ENCODE measurements at places on chromosomes 4 and X.

- DNase-seq: no peak
Observed at GRCh38 chr4:77434299-77435092, 171.1 kb upstream of the CXCL13 start.

DNA sequence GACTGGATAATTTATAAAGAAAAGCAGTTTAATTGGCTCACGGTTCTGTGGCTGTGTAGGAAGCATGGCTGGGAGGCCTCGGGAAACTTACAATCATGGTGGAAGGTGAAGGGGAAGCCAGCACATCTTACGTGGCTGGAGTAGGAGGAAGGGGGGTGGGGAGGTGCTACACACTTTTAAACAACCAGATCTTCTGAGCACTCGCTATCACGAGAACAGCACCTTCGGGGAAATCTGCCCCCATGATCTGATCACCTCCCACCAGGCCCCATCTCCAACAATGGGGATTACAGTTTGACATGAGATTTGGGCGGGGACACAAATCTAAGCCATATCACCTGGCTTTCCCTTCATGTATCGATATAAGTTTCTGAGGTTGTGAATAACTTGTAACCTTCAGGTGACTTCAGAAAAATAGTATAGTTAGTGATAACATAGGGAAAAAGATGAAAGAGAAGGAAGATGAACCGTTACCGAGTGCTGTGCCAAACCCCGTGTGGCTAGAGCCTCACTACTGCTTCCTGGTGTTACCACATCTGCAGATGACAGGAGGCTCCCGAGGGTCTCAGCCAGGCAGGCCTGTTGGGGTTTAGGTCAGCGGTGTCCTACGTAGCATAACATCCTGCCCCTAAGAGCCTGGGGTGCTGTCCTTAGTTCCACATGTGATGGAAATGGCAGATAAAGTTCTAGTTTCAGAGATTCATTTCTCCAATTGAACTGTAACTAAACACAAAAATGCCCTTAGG is 103.5 kb downstream of the TNIP2 start:
- DNase-seq: no peak

GRCh38 chr4:114399105-114399504 is 199.5 kb upstream of the UGT8 start:
- peak; percentile 14 for DNase-seq

DNA sequence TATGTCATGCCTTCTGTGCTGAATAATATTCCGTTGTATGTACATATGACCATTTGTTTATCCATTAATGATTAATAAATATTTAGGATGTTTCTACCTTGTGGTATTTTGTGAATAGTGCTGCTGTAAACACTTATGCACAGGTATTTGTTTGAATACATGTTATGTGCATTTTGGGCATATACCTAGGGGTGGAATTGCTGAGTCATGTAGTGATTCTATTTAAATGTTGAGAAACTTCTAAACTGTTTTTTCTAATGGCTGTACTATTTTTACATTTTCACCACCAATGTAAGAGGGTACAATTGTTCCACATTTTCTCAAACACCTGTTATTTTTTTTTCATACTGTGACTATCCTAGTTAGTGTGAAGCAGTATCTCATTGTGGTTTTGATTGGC is 1318.6 kb downstream of the TECRL start:
- no peak for DNase-seq

DNA sequence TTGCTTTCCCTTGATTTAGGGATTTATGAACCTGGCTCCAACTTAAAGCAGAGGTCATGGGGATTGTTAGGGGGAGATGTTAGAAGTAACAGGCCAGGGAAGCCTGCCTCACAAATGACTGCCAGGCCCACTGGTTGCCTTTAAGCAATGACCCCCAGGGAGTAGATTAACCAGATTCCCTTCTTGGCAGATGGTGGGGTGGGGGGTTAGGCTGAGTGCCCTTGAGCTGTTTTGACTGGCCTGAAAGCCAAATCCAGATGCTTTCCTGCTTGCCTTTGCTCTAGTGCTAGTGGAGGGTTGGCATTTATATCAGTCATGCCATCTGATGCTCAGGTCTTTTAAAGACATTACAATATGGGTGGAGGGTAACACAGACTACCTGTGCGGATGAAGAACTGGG is 128.1 kb downstream of the TMEM164 start:
- DNase-seq: no peak

- DNase-seq: no peak
Observed at GRCh38 chr4:150582873-150583286, 929 bp downstream of the MAB21L2 start.

DNA sequence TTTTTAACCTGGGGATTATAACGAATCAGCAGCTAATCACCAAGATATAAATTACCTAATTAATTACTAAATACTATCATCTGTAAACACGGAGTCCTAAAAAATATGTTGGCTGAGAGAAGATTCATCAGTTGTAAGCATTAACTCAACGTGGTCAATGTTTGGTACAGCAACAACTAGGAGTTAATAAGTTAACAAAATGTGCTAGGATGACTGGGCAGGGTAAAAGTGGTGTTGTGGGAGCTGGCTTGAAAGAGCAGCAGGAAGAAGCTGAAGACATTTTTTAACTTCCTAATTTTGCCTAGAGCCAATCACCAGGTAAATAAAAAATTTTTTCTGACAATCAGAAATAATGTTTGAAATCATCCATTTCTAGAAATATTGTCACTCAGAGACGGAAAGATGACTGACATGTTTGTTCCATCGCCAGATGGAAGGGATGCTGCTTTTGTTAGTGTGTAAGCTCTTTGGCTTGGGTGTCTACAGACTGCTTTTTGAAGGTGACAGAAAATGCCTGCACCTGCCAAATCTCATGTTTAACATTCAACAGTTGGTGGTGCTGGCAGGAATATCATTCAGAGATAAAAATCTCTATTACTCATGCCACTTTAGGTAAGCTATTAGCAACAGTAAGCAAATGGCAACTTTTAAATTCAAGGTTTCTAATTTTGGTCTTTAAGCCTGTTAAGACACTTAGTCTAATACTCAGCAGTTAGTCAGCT is 1126.9 kb downstream of the STPG2 start:
- DNase-seq: no peak

DNA sequence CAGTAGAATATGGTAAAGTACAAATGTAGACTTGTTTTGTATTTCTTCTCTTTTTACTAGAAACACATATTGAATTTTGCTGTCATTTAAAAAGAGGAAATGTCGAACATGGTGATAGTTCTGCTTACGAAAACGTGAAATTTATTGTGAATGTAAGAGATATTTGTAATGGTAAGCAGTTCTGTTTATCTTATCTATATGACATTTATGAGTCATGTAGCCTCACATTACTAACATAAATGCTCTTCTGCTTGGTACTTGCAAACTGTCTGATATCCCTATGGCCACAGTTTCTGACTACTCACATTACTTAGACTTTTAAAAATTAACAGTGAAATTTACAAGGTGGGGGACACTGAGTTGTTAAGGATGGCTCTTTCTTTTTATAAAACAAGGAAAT is 57.9 kb downstream of the PASD1 start:
- no peak for DNase-seq

DNA sequence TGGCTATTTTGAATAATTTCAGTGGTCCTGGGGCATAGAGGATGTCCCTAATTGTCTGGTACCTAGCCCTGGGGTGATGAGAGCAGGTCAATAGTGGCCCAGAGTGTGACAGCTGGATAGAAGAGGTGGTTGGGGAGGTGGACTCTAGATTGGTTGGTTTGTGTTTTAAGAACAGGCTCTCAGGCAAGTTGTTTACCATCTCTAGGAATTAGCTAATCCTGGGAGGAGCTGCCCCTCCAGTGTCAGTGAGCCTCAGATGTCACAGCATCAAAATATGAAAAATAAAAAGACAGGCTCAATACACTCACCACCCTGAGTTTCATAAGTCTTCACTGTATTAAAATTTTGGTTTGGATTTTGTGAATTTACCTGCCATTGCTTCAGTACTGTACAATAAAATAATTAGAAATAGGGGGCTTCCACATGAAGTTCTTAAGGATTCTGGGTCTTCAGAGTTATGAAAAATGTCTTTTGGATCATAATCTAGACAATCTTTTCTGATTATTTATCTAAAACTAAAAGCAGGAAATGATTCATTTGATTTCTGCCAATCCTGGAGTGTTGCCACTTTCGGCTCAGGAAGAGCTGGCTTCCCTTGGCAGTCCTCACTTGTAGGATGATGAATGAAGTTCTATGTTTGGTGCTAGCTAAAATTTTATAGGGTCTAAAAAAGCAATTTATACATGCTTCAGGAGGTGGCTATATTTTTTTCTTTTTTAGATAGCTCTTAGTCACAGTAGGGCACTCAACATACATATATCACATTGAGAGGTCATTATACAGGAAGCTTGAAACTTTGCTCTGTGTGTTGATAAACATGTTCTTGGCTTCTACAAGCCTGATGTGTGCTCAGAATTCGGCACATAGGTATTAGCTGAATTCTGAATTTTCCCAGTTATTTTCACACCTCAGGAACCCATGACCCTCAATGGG is 395.1 kb downstream of the RAB28 start:
- no peak for DNase-seq

GRCh38 chr4:89283226-89284009 is 24.2 kb downstream of the GPRIN3 start:
- DNase-seq: peak; percentile 40

DNA sequence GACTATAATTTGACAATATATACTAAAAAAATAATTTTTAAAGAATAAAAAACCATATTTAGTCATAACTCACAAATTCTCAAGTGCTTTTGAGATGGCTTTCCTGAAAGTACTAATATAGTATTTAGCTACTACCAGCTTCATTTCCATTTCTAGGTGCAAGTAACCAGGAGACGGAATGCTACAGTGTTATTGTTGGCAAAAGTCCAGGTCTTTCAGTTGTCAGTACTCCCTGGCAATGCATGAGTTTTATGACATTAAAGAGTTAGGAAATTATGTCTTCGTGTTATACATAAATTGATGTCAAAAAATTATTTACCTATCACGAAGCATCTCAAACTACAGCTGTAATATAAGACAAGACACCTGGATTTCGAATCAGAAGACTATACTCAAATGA is 45.0 kb downstream of the TMEM47 start:
- DNase-seq: no peak

DNA sequence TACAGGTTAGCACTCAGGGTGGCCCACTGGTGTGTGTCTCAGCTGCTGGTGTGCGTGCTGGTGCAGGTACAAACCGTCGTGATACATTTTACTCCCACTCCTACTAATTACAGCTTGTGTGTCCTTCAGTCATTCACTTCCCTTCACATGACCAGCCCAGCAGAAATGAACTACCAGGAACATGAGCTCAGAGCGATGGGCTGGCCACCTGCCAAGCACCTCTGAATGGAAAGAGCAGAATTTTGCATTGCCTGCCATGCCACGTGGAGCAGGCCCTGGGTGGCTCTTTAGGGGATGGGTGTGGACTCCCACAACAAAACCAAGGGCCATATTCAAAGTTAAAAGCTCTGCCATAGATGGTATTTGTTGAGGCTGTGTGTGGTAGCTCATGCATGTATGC is 58.9 kb upstream of the PGM2 start:
- DNase-seq: peak; percentile 16

- DNase-seq: no peak
Observed at GRCh38 chr4:112378858-112379257, 81.7 kb downstream of the ALPK1 start.

- DNase-seq: no peak
Observed at GRCh38 chr4:110309675-110310074, 111.3 kb upstream of the ELOVL6 start.

DNA sequence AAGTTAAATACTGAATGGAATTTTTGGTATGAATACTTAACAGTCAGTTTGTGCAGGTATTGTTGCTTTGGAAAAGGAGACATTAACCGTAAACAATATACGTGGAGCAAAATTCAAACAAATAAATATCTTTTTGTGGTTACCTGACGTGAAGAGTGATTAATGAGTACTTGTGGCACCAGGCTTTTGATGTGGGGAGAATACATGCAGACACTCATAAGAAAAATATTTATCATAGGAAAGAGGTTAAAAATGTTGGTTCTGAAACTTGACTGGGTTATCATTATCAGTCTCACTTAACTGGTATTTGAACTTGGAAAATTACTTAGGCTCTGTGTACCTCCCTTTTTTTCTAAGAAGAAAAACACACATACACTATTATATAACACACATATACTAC is 136.4 kb upstream of the NDST4 start:
- no peak for DNase-seq

DNA sequence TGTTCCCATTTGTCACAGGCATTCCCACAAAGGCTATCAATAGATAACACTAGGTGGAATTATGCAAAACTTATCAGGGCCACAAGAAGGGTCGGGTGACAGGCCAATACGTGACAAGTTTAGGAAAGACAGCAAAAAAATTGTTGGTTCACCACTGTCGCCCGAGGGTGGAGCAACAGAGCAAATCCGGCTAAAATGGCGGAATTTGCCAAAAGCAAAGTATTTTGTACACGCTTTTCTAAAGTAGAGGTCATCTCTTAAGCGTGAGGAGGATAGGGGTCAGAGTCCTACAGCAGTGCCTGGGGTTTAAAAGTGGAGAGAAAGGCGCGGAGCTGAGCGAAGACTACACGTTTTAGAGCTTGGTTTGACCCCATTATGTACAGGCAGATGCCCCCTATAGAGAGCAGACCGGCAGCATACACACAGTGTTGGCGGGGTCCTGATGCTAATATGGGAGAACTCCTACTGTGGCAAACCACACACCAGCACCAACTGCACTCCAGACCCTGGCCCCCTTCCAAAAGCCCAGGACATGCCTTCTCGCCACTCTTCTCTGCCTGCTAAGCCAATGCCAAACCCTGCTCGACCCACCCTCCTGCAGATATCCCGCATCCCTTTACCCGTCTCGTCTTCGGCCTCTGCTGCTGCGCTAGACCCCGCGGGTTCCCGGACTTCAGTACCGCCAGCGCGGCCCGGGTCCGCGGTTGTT is 733 bp downstream of the CCNA2 start:
- no peak for DNase-seq

GRCh38 chr4:6134612-6135220 is 65.6 kb downstream of the JAKMIP1 start:
- DNase-seq: no peak

- no peak for DNase-seq
Observed at GRCh38 chr4:153792618-153793247, 3.9 kb upstream of the SFRP2 start.

GRCh38 chrX:67546496-67547423 is 2.9 kb downstream of the AR start:
- DNase-seq: no peak

DNA sequence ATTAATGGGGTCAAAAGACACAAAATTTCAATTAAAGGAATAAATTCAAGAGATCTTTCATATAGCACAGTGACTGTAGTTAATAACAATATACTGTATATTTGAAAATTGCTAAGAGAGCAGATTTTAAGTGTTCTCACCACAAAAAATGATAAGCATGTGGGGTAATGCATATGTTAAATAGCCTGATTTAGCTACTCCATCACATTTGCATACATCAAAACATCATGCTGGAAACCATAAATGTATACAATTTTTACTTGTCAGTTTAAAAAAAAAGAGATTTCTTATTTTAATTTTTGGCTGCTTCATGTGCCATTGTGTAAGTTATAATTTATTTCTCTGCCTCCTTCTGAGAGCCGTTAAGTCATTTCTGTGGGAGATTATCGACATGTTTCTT is 65.9 kb downstream of the FAM184B start:
- no peak for DNase-seq
